ENCODE measurements at places on chromosomes 12 and 14.

GRCh38 chr12:124909831-124910560 is 4.5 kb downstream of the UBC start:
- peak; percentile 45 for DNase-seq

- no peak for DNase-seq
These were observed 69.4 kb downstream of the ACSM4 start for GRCh38 chr12:7373226-7373625.

GRCh38 chr14:70006699-70007098 is 127.5 kb downstream of the SMOC1 start:
- no peak for DNase-seq

DNA sequence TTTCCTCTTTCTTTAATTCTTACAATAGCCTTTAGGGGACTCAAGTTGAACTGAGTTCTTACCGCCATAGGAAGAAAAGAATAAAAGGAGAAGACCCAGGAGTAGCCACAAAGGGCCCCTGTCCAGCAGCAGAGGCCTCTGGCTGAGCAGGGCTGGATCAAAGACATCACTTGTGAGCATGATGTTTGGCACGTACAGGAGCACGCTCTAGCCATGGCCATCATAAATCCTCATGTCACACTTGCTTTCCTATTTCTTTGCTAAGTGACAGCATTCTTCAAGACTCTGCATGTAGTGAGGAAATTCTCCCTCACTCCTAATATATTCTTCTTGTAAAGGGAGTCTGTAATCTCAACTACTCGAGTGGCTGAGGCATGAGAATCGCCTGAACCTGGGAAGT is 15.7 kb downstream of the CLEC4C start:
- no peak for DNase-seq

- no peak for DNase-seq
These were observed 43.5 kb downstream of the KCTD10 start for GRCh38 chr12:109433618-109434017.

- no peak for DNase-seq
These were observed 82.0 kb upstream of the OTOGL start for GRCh38 chr12:80017261-80017870.

GRCh38 chr12:78746001-78746400 is 118.6 kb upstream of the SYT1 start:
- no peak for DNase-seq

- no peak for DNase-seq
These were observed 26.5 kb upstream of the RCOR1 start for GRCh38 chr14:102565959-102566358.

DNA sequence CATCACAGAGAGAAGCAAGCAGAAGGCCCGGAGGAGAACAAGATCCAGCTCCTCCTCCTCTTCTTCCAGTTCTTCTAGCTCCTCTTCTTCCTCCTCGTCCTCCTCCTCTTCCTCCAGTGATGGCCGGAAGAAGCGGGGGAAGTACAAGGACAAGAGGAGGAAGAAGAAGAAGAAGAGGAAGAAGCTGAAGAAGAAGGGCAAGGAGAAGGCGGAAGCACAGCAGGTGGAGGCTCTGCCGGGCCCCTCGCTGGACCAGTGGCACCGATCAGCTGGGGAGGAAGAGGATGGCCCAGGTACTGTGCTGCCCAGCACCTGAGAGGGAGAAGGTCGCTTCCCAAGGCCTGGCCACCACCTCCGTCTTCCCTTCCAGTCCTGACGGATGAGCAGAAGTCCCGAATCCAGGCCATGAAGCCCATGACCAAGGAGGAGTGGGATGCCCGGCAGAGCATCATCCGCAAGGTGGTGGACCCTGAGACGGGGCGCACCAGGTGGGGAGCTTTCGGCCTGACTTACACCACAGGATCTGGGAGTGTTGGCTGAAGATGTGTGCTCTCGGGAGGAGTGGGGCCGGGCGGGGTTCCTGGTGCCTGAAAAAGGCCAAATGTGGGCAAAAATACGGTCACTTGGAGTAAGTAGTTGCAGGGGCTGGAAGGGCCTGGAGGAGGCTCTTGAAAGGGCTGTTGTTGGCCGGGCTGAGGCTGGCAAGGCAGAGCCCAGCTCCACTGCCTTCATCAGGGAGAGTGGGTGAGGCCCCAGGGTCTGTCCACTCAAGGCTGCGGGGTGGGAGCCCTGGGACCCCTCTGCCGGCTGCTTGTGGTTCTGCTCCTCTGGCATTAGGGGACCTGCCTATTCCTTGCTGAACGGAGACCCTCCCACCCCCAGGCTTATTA is 1.4 kb downstream of the ARL6IP4 start:
- no peak for DNase-seq

GRCh38 chr14:106625186-106625585 is 1098.8 kb downstream of the TMEM121 start:
- DNase-seq: no peak

DNA sequence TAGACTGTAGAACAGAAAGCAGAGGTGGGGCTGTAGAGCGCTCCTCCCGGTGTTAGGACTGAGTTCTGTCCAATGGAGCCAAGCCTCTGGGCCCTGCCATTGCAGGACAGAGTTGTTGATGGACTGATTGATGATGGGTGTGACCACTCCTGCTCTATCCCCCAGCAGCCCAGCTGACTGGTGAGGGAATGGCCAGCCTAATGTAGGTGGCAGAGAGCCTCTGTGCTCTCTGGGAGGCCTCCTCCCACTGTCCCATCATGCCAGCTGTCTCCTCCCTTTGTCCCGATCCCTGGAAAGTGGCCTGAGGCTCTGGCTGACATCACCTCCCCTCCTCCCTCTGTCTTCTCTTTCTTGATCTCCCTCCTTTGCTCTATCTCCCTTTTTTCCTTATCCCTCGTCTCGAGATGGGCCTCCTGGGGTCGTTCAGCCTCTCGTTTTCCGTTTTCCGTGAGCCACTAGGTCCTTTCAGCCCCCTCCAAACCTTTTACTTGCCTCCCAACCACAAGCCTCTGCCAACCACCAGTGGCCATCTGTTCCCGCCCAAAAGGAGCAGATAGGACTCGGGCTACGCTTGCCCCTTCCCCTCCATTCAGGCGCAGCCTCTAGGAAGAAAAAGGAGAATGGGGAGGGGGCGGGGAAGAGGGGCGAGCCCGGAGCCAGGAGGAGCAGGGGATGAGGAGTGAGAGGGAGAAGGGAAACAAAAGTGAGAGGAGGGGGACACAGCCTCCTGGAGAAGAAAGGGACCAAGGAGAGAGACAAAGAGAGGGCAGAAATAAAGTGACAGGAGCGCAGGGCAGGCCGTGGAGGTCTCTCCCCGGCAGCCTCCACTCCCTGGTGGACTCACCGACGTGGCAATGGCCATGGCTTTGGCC is 572 bp downstream of the EFS start:
- no peak for DNase-seq

GRCh38 chr12:31021809-31022494 is 51.7 kb upstream of the DDX11 start:
- DNase-seq: no peak

- no peak for DNase-seq
These were observed 171.8 kb upstream of the PARP11 start for GRCh38 chr12:4044736-4045730.

- peak; percentile 8 for DNase-seq
These were observed 883.0 kb upstream of the FLRT2 start for GRCh38 chr14:84646786-84647500.

GRCh38 chr14:69087061-69087461 is 65.9 kb downstream of the DCAF5 start:
- peak; percentile 67 for DNase-seq

- no peak for DNase-seq
These were observed 42.3 kb upstream of the BATF start for GRCh38 chr14:75479770-75480600.

GRCh38 chr12:110245369-110245772 is 35.7 kb upstream of the ATP2A2 start:
- peak; percentile 33 for DNase-seq

- no peak for DNase-seq
These were observed 19.4 kb downstream of the MAP3K9 start for GRCh38 chr14:70789961-70790360.

DNA sequence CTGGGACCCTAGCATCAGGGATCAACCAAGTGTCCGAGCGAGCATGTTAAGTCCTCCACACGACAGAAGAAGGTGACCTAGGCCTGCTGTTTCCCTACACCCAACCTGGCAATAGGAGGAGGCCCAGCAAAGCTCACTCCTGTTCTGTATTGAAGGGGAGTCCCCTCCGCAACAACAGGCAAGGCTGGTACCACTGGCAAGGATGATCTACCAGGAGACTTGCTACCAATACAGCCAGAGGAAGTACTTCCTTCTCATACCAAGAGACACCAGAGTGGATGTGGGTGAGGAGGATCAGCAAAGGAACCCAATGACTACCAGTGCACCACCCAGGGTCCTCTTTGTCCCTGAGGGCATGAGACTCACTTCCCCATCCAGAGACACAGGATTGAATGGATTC is 4.9 kb downstream of the KLRC1 start:
- DNase-seq: no peak

GRCh38 chr12:15278816-15279658 is 43.3 kb upstream of the PTPRO start:
- DNase-seq: peak; percentile 85

DNA sequence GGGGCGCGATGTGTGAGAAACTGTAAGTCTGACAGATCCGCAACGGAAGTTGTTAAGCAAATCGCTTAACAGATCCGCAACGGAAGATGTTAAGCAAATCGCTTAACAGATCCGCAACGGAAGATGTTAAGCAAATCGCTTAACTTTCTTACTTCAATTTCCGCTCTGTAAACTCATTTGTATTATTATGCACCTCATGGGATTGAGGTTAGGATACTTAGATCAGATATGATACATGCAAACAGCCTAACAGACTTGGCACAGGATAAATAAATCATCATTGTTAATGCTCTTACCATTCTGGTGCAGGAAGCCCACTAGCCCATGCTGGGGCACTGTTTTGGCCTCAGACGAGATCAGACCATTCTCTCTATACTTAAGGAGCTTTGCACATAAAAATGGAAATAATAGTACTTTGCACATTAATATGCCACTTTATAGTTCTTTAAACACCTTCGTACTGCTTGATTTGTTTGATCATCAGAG is 399 bp downstream of the NCAPD2 start:
- no peak for DNase-seq

DNA sequence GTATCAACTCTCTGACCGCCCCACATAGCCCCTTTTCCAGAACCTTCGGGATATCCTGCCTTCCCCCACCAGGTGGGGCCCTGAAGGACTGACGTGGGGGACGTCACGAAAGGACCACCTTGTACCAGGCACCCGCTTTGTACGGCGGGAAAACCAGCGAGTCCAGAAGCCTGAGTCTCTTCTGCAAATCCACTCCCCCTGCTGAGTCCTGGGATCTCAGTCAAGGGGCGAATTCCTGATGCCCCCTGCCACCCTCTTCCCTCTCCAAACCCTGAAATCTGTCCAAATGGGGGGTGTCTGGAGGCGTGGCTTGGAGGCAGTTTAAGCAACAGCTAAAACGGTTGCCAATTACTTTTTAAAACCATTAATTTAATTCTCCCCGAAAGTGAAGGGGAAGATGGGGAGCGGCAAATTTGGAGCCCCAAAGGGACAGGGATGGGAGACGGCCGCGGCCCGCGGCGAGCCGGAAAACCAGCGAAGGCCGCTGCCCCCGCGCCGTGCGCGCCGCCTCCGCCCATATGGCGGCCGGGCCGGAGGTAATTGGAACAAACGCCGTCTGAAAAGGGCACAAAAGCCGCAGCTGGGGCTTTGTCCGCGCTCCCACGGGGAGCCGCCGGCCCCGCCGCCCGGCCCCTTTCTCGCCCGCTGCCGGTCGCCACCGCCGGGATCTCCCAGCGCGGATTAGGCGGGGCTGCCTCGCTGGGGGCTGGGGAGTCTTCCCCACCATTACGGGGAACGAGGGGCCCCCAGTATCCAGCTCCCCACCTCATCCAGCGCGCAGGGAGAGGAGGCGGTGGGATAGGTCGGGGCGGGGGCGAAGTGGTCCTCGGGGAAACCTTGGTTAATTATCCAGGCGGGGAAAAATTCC is 6.6 kb downstream of the LHX5 start:
- DNase-seq: no peak

DNA sequence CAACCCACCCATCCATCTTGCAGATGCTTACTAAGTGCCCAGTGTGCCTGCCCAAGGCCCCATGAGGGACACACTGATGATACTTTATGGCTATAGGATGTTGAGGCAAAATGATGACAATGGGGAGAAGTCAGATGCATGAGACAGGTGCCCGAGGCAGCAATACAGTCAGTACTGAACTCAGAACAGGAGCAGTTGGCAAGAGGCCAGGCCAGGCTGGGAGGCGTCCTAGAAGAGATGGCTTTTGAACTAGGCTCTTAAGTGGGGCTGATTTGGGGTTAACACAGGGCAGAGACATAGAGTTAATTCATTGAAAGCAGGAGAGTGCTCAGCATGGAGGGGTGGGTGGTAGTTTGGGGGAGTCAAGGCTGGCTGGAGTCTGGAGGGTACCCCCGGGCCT is 15.6 kb downstream of the PLBD2 start:
- no peak for DNase-seq

- DNase-seq: peak; percentile 35
These were observed 158.6 kb upstream of the PARP11 start for GRCh38 chr12:4031703-4032291.
